Stimulated activated effector memory CD8-positive, alpha-beta T cell treated with anti-CD3 and anti-CD28 coated beads, Interleukin-12 subunit alpha, Interleukin-12 subunit beta, amount 100 ng/mL, for 72 hours (primary cell): ENCODE measurements at places on chromosomes 5 and 9.

DNA sequence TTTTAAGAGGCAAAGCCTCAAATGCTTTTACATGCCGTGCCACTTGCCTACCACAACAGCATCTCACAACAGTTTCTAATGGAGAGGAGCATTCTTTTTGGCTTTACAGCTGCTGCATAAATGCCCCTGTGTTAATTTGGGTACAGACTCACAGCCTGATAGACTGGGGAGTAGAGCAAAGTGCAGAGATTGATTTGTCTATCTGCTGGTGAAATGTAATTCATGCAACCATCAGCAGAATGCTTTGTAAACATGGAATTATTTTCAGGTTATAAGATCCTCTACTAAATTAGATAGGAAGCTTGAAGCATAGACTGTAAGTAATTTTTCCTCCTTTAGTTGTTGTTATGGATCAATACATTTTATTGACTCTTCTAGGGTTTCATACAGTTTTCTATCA lies 170.3 kb downstream of the CD180 start:
- DNase-seq: no peak

GRCh38 chr9:89109666-89110065 lies 69.0 kb downstream of the SHC3 start:
- no peak for DNase-seq

- no peak for DNase-seq
Measured at GRCh38 chr5:140324617-140325241, 21.7 kb downstream of the HBEGF start.

DNA sequence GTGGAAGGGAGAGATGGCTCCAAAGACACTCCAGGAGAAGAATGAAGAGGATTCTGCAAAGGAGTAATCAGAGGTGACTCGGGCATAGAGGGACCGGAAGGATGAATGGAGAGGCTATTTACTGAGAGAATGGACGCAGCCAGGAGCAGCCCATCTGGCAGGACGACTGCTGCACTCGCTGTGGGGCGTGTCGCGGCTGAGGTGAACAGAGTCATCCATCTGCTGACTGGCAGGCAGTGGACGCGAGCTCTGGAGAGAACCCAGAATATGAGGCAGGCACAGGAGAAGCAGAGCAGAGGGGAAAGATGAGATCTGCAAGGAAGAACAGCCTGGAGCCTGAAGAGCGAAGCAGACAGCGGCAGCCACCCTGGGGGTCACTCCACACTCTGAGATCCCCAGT lies 16.4 kb downstream of the FGF1 start:
- DNase-seq: no peak

DNA sequence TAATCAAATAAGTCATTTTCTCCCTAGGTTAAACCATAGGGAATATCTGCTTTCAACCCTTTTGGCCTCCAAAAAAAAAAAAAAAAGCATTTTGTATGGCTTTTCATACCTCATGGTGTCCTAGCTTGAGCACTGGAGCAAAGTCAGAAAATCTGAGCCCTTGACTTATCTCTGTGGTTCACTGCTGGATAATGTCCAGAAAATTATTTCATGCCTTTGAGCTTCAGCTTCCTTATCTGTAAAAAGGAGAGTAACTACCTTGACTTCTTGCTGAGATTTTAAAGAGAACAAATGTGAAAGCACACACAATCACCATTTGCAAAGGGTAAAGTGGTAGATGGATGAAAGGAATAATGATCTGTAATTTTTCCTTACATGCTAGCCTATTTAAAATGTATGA lies 165.9 kb downstream of the ALDH1A1 start:
- DNase-seq: no peak

- no peak for DNase-seq
Measured at GRCh38 chr5:106649031-106649430, 1021.7 kb downstream of the EFNA5 start.

- no peak for DNase-seq
Measured at GRCh38 chr5:120614531-120615180, 150.6 kb downstream of the PRR16 start.

DNA sequence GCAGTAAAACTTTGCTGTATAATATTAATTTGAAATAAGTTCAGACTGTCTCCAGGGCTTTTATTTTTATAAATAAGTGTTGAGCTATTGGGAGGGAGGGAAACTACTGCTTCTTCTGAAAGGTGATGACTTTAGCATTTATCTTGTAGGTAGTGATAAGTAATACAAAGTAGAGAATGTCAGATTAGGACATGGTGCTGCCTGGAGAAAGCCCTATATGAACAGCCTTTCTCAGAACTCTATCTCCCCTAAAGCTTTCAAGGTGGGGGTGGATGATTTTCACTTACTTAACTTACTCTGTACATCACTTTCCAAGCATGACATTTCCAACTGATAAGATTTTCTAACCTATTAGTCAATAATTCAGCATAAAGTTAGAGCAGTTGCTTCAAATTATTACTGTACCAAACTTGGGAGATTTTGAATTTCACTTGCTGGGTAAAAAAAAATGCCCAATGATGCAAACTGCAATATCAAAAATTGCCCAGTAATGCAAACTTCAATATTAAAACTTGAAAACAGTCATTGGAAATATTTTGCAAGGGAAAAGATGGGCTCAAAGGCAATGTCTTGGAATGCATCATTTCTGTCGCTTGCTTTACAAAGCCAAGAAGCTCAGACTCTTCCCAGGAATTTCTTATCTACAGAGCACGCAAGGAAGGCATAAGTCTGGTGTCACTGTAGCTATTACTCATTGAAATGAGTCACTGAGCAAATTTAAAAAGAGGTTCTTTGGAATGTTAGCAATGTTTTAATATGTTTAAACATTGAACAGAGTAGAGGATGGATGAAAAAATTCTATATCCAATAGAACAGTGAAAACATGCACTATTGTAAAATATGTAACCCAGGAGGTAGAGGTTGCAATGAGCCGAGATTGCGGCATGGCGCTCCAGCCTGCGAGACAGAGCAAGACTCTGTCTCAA lies 569.5 kb downstream of the PSAT1 start:
- DNase-seq: no peak

- peak; percentile 69 for DNase-seq
Measured at GRCh38 chr5:54959673-54960418, 25.5 kb downstream of the ESM1 start.

DNA sequence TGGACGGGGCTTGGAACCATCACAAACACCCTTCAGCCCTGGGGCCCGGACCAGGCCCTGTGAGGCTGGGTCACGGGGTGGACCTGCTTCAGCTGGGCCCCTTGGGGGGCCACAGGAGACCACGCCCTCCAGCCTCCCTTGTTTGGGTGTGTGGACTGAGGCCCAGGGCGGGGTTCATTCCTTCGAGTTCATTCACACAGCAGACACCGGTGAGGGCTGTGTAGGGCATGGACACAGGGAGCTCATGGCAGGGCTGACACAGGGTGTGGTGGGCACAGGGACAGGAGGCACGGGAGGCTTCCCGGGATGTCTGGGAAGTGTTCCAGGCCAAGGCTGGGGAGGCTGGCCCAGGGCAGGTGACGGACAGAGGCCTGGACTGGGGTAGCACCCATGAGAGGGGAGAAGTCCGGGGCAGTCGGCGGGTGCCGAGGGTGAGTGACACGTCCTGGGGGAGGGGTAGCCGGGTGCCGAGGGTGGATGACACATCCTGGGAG lies 8.9 kb downstream of the DNLZ start:
- no peak for DNase-seq

GRCh38 chr9:12863618-12864017 lies 88.8 kb downstream of the LURAP1L start:
- DNase-seq: no peak

DNA sequence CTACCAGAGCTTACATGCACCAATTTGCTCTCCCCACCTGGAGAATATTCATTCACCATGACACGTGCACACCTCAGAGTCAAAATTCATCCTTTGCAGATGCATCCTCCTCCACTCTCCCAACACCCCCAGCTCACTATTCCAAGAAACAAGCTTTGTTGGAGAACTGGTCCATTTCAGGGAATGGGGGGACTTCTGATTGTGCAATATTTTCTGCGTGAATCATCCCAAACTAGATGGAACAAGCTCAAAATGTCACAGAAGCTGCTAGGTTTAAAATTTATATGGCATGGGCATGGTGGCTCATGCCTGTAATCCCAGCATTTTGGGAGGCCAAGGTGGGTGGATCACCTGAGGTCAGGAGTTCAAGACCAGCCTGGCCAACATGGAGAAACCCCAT lies 3.6 kb downstream of the GLDC start:
- no peak for DNase-seq

DNA sequence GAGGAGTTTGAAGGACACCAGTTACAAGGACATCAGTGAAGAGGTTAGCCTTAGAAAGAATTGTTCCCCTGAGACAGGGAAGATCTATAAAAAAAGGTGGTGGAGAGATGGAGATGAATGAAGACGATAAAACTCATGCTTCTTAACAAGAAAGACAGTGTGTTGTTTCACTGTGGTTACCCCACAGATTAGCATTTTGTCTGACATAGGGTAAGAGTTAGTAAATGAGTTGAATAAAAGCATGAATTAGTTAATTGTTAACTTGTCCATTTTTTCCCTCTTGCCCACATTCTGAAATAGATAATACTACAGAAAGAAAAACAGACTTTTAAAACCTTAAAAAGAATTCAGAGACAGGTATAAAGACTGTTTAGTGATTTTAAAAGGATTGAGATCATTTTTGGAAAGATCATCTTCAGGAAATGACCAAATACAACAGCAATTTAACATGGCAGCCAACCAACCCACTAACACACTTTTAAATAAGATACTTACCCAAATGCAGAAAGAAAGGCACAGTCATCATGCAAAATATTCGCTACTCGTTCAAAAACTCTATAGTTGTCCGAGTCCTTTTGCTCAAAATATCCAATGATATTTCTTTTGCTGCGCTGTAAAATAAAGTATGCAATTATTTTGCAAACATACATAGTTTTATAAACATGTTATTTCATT lies 78.5 kb downstream of the ERP44 start:
- no peak for DNase-seq

DNA sequence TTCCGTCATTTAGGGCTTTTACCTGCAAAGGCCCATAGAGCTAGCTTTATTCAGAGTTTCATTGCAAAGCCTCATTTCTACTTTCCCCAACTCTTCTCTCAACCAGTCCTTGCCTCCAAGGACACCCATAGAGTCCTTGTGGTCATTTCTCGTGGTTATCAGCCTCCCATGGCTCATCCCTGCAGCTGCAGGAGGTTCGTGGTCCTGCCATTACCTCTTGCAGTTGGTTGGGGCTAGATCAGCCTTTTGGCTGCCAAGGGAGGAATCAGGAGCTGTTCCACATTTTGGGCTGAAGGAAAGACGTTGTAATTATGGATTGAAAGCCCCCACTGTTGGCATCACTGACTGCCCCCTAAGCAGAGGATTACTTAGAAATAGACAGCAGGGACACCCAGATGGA lies 231.0 kb downstream of the MAN2A1 start:
- no peak for DNase-seq

GRCh38 chr9:125446561-125447094 lies 185.0 kb downstream of the GAPVD1 start:
- peak; percentile 46 for DNase-seq

GRCh38 chr9:106596984-106597383 lies 266.0 kb upstream of the ZNF462 start:
- DNase-seq: no peak

GRCh38 chr9:110077925-110078324 lies 130.0 kb downstream of the C9orf152 start:
- no peak for DNase-seq

DNA sequence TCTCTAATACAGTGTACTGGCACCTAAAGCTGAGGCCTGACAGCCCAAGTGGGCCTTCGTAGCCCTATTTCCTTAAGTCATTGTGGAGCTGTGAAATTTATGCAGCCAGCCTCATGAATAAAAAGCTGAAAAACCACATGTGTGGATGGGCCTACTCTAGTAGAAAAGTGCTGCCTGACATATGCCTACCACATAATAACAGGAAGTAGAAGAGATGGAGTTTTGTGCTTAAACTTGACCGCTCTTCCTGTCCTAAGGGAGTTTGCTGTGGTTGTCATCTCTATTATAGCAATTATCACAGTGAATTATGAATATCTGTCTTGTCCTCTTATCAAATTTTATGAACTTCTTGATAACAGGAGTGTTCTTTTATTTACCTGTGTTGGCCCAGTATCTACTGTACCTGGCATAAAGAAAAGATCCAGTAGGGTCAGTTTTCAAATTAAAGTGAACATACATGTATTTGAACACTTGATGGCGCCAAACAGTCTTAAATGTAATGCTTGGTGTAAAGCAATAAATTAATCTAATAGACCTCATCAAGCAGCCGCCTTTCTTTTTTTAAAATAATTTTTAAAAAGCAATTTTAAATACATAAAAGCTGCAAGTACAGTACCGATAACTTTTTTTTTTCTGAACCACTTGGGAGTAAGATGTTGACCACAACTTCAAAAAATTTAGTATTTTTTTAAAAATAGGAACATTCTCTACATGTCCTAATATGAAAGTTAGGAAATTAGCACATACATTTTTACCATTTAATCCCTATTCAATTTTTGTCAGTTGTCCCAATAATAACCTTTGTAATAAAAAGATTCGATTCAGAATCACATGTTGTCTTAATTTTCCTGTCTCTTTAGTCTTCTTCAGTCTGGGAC lies 51.0 kb downstream of the FKTN start:
- DNase-seq: no peak

DNA sequence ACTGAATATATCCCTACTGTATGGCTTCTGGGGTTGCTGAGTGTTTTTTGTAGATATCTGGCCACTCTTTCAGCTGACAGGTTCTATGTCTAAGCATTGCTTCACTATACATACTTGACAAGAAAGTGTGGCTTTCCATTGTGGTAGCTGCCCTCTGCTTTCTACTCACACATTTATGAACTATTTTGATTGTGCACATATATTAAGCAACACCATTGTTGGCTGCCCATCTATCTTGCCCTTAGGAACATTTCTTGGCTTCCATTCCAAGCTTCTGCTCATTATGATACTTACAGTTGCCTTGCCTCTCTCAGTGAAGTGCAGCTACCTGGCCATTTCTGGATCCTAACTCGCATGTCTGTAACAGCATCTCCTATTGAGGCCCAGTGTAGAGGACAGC lies 153.6 kb upstream of the MOCS2 start:
- DNase-seq: no peak

- no peak for DNase-seq
Measured at GRCh38 chr5:88748666-88749065, 134.3 kb downstream of the MEF2C start.

GRCh38 chr9:130344366-130344765 lies 78.8 kb downstream of the HMCN2 start:
- DNase-seq: no peak

- DNase-seq: no peak
Measured at GRCh38 chr9:90916147-90916734, 114.6 kb downstream of the SYK start.

- DNase-seq: no peak
Measured at GRCh38 chr5:78506261-78507024, 142.1 kb downstream of the LHFPL2 start.

DNA sequence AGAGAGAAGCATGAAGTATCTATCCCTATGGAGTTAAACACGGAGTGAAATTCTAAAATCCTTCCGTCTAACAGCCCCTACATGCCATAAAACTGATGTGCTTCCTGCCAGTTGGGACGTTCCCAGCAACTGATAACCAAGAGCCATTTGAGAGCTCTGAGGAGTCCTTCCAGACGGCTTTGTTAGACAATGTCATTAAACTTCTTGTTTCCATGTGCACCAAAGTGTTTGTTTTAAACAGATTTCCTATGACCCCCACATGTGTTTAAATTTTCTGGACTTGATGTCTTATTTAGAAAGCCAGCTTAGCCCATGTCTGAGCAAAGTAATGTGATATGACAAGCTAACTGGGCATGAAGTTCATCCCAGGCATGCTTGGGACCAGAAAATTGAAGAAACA lies 57.2 kb upstream of the LPAR1 start:
- DNase-seq: no peak
